Stimulated activated CD4-positive, alpha-beta T cell treated with anti-CD3 and anti-CD28 coated beads, Interleukin-12 subunit alpha, Interleukin-12 subunit beta, amount 100 ng/mL, for 48 hours (primary cell): ENCODE measurements at places on chromosomes 7 and 10.

DNA sequence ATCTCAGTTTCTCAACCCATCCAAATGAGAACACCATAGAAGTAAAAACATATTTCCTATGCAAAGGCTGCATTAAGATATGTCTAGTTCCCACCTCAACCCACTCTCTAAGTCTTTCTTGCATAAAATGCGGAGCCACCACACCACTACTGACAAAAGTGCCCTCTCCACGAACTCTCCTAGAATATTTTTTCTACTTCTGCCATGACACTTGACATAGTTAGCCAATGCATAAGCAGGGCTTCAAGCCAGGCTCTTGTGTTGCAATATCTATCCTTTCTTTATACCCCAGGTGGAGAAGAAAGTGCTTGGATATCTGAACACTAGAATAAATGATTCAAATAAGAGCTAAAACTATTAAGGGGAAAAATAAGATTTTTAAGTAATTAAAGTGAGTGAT is 465.2 kb downstream of the NRG3 start:
- no peak for DNase-seq

- DNase-seq, result peak; percentile 20
Measured at GRCh38 chr10:114925587-114926586, 12.1 kb upstream of the TRUB1 start.

GRCh38 chr7:148447221-148447849 is 143.2 kb upstream of the C7orf33 start:
- no peak for DNase-seq

DNA sequence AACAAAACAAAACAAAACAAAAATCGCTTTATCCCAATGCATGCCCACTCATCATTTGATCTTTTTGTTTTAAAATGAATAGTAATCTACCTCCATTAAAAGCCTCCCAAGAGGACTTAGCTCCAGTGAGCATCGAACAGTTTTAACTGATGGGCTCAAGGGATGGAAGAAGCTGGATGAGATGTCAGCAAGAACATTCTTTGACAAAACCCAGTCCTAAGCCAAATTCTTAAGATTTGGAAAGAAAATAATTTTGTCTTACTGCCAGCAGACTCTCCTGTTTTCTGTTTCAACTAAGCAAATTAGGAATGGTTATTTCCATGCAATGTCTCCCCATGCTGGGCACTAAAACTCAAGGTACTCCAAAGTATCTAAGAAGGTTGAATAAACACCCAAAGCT is 127.3 kb downstream of the RNLS start:
- no peak for DNase-seq

DNA sequence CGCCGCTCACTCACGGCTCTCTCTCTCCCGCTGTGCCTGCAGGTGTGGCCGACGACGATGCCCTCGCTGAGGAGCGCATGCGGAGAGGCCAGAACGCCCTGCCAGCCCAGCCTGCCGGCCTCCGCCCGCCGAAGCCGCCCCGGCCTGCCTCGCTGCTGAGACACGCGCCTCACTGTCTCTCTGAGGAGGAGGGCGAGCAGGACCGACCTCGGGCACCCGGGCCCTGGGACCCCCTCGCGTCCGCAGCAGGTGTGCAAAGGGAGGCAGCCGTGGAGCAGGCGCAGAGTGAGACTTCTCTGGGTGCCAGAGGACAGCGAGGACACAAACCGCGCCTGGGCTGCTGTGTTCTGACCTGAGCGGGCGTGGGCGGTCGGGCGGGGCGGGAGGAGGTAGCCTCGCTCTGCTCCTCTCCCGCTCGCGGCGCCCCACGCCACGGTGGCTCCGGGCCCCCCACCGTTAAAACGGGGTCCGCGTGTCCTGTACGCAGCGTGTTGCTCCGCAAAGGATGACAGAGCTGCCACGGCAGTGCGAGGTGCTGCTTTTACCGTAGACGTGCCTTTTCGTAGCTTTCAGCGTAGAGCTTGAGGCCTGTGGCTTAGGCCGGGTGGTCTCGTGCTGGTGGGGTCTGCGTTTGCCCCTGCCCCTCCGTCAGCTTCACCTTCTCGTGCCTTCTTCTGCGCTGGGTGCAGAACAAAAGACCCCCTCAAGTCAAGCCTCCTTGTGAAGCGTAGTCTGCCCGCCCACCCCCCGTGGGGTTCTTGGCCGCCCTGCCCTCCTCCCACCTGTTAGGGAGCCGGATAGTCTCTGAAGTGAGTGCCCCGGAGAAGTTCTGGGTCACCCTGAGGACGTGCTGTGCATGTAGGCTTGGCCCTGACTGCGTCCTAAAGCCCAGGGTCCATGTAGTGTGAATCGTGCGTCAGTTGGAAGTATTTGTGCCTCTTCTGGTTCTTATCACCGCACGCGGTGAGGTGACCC is 73.2 kb downstream of the DNAJB6 start:
- DNase-seq, result no peak

DNA sequence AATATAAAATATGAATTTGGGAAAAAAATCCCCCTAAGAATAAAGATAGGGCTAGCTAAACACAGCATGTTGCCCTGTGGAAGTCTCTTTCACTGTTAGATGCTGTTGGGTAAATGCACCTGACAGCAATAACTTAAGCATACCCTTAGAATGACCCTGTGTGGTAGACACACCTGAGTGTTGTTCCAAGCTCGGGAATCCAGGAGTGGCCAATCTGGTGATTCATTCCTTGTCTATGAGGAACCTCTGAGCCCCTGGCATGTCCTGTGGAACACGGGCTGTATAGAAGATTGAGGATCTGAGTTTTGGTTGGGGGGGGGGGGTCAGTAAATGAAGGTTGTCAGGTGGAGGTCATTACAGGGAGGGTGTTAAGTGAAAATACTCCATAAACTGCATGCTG is 730.0 kb upstream of the IGFBP3 start:
- DNase-seq, result no peak

GRCh38 chr7:147245274-147245673 is 1128.7 kb downstream of the CNTNAP2 start:
- peak; percentile 0 for DNase-seq

DNA sequence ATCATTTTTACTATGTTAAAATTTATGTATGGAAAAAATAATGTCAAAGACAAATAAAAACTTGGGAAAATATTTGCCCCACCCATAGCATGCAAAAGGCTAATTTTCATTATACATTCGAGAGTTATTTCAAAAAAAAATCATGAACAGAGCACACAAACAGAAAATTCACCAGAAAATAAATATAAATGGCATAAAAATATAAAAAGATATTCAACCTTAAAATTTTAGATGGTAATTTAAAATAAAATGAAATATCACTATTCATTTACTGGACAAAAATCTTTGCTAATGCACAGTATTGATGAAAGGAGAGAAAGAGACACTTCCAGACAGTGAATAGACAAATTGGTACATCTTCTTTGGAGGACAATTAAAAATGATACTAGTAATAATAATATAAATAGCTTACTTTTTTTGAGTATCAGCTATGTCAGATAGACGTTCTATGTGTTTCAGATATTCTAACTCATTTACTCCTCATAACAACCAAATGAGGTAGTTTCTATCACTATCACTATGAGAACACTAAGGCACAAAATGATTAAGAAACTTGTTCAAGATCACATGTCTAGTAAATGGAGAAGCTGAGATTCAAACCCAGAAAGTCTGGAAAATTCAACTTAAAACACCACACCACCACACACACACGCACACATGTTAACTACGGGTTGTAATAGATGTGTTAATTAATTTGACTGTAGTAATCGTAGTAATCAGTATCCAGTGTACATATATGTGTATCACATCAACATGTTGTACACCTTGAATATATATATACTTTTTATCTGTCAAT is 63.0 kb downstream of the CCDC71L start:
- DNase-seq, result no peak
